ENCODE measurements at places on chromosomes 16 and 17.

GRCh38 chr17:5911919-5912318 lies 158.3 kb upstream of the WSCD1 start:
- DNase-seq, result no peak

DNA sequence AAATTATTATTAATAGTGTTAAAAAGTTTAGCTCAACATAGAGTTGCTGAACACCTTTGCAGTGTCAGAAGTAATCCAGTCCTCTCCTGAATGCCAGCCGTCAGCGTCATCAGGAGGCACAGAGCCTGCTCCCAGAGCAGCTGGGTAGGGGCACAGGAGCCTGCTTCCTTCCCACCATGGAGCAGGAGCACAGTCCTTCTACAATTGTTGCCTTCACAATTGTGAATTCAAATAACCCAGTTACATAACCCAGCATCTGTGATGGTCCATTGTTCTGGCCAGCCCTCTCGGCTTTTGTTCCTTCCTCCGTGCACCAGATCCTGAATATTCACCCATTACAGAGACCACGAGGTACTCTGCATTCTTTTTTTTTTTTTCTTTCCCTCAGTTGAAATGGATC lies 393.9 kb upstream of the MAF start:
- DNase-seq, result no peak

GRCh38 chr17:65978871-65979270 lies 213.1 kb downstream of the CEP112 start:
- no peak for DNase-seq

DNA sequence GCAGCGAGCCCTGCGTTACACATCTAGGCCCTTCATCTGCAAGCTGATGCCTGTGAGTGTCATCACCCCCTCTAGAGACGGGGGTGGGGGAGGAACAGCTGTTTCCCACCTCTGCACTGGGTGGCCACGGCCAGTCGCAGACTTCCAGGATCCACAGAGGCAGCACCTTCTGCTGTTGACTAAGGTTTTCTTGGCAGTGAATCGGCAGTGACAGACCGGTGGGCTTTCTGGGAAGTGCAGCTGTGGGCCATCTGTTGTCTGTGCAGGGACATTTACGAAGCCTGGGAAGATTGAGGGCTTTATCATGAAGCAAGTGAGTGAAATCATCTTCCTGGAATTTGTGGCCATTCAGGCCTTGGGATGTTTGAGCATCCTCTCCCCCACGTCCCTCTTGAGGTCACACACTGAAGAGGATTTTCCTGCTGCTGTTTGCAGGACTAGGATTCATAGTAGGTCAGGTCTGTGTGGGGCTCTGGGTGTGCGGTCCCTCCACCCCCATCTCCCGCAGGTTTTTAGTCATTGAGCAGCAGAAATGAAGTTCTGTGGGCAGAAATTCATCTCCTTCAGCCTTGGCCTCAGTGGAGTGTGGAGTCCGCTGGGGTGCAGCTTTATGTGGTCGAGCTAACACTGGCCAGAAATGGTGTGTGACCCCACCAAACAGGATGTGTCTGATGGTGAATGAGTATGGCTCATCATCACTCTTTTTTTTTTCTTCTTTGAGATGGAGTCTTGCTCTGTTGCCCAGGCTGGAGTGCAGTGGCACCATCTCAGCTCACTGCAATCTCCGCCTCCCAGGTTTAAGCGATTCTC lies 12.0 kb downstream of the PGS1 start:
- DNase-seq, result no peak

GRCh38 chr16:306911-307370 lies 24.0 kb downstream of the PDIA2 start:
- no peak for DNase-seq

DNA sequence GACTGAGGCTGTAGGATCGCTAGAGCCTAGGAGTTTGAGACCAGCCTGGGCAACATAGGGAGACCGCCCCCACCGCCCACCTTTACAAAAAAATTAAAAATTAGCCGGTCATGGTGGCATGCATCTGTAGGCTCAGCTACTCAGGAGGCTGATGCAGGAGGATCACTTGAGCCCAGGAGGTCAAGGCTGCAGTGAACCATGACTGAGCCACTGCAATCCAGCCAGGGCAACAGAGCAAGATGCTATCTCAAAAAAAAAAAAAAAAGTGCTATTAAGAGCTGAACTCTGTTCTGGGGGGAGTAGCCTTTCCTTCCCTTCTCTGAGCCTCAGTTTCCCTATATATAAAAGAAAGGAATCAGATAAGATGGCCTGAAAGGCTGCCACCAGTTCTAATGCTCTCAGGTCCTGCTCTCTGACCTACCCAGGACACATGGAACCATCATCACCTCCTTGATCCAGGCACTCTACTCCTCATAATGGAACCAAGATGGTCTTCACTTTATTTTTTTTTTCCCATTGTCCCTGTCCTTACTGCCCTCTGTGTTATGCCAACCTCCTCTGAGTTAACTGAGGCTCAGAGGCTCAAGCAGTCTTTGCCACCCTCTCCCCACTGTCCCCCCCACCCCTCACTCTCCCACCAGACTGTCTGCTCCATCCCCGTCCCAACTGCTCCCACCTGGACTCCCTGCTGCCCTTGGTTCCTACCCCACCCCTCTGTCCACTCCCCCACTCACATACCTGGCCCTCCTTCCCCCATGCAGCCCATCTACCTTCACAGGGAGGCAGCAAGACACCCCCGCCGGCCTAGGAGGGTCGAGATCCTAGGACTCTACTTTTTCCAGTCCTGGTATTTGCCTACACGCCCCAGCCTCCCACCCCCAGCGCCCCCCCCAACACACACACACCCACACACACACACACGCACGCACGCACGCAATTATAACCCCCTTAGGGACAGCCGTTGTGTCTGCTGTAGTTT lies 23.8 kb upstream of the EIF1 start:
- no peak for DNase-seq

- no peak for DNase-seq
Measured at GRCh38 chr16:8867216-8867931, 1.4 kb downstream of the CARHSP1 start.

GRCh38 chr17:68134046-68134637 lies 98.6 kb downstream of the KPNA2 start:
- DNase-seq, result no peak

DNA sequence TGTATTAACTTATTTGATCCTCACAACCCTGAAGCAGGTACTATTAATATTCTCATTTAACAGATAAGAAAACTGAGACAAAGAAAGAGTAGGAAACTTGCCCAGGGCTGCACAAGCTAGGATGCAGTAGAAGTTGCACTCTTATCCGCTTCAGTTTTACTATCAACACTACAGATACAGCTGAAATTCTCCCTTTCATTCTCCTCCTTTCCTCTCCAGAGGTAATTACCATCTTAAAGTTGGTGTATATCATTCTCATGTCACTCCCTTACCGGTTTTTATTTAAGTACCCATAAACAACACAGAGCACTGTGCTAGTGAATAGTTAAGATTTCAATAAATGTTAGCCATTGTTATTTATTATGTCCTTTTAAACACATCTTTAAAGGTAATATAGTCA lies 3.5 kb downstream of the GDE1 start:
- DNase-seq, result no peak

- no peak for DNase-seq
Measured at GRCh38 chr16:21166561-21166961, 8.1 kb downstream of the LDAF1 start.

DNA sequence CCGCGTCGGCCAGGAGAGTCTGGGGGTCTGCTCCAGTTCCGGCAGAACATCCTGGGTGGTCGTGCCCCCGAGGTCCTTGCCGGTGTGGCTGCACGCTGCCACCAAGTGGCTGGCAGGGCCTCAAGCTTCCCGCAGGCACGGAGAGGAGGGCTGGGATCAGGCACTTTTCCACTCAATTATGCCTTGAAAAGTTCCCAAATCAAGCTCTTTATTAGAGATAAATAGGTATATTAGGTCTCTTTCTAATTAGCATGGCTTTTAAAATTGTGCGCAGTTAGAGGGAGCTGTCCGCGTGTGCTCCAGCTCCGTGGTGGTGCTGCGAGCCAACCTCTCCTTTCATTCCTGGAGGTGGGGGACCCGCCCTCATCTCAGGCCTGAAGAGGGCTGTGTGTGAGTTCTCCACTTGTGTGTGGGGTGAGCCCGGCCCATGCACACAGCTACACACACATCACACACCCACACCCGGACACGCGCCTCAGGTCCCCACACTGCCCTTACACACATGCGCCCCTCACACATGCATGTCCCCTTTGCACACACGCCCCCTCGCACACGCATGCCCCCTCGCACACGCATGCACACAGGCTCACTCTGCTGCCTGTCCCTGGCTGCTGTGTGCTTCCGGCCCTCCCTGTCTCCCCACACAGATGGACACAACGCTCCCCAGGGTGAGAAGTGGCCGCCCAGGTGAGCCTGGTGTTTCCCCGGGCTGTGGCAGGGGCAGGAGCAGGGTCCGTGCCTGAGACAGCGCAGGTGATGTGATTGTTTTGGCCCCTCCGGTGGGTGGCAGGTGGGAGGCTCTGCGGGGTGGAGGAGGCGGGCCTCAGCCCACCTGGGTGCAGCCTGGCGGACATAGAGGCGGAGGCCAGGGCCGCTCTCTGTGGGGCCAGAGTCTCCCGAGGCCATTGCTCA lies 28.8 kb downstream of the CACNA1H start:
- DNase-seq, result no peak

GRCh38 chr16:23391381-23392222 lies 61.4 kb downstream of the COG7 start:
- no peak for DNase-seq

DNA sequence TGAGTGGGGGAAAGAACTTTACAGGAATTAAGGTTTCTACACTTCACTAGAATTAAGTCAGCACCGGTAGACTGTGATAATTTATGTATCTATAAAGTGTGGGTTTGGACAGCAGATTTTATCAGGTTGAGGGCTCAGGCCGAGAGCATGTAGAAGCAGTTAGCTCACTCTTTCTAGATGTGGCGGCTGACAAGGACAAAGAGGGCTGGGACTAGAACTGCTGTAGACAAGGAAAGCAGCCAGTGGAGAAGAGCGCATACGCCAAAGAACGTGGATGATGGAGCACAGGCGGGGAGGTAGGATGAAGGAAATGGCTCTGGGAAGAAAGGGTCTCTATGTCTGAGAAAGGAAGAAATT lies 504 bp upstream of the GOSR1 start:
- peak; percentile 9 for DNase-seq

GRCh38 chr17:81315885-81316391 lies 20.8 kb upstream of the SLC38A10 start:
- no peak for DNase-seq

DNA sequence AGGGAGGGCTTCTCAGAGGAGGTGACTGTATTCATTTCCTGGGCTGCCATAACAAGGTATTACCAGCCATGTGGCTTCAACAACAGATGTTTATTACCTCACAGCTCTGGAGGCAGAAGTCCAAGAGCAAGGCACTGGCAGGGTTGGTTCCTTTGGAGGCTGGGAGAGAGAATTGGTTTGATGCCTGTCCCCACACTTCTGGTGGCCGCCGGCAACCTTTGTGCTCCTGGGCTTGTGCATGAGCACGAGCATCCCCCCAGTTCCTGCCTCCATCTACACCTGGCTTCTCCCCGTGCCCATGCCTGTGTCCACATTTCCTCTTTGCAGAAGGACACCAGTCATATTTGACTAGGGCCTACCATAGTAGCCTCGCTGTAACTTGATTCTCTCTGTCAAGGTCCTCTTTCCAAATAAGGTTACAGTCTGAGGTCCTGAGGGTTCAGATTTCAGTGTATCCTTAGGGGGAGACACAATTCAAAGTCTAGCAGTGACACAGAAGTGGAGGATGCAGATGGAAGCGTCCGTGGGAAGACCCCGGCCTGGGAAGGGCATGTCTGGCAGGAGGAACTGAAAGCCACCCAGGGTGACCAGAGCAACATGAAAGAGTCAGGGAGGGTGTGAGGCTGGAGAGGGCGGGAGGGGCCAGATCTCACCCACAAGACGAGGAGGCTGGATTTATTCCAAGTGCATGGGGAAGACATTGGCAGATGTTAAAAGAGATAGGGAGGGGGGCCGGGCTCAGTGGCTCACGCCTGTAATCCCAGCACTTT lies 188.2 kb upstream of the HSBP1 start:
- no peak for DNase-seq

- DNase-seq, result no peak
Measured at GRCh38 chr16:53565296-53565863, 62.4 kb upstream of the AKTIP start.

DNA sequence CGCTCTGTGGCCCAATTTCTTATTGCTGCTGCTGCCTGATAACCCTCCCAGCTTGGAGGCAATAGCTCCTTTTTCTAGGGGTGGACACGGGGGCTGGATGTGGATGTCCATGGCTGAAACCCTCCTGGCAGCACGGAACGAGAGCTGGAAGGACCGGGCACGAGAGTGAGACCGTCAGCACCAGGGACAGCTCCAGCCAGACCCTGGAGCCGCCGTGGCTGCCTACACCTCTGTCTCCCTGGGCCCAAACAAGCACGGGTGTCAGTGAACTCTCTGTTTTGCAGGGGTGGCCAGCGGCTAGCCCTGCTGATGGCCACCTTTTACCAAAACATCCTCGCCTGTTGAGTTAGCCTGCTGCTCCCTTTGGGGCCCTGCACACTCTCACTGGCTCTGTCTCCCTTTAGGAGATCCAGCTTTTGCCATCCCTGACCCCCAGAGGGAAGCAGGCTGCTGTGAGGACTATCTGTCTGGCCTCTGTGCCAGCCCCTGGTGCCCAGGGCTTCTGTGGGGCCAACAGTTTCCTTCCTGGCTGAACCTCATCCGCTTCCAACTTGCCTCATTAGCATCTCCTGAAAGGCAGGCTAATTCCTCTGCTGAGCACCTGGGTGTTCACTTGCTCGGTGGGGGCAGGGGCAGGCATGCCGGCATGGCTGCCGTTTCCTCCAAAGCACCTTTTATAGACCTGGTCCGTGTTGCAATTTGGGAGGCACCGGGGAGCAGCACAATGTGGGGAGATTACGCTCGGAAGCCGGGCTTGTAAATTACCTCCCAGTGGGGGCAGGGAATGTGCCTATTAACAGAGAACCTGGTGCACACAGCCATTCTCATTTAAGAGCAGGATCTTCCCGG lies 118.1 kb downstream of the ENGASE start:
- DNase-seq, result no peak

GRCh38 chr16:83011939-83012338 lies 385.2 kb downstream of the CDH13 start:
- no peak for DNase-seq

- no peak for DNase-seq
Measured at GRCh38 chr17:7259555-7259889, 2.8 kb downstream of the CLDN7 start.

GRCh38 chr16:58272855-58273254 lies 22.0 kb downstream of the PRSS54 start:
- DNase-seq, result no peak

- no peak for DNase-seq
Measured at GRCh38 chr17:48619826-48620449, 4.8 kb upstream of the HOXB8 start.
